ENCODE measurements at places on chromosomes 4 and X.

- no peak for DNase-seq
Observed at GRCh38 chr4:138975225-138975624, 40.4 kb upstream of the NOCT start.

DNA sequence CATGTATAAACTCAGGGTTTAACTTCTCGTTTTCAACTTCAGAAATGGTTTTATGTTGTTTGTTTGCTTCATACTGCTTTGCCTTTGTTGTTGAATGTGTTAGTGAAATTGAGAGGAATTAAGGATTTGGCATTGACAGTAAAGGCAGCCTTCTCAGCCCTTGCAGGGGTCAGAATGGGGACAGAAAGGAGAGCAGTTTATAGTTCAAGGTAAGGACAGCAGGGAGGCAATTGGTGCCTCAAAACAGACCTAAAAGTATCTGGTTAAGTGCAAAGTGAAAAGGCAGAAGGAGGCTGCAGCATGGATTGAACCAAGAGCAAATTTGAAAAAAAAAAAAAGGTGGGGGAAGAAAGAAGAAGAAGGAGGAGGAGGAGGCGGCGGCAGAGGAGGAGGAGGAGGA, 835.0 kb upstream of the ADGRL3 start:
- DNase-seq, result no peak

DNA sequence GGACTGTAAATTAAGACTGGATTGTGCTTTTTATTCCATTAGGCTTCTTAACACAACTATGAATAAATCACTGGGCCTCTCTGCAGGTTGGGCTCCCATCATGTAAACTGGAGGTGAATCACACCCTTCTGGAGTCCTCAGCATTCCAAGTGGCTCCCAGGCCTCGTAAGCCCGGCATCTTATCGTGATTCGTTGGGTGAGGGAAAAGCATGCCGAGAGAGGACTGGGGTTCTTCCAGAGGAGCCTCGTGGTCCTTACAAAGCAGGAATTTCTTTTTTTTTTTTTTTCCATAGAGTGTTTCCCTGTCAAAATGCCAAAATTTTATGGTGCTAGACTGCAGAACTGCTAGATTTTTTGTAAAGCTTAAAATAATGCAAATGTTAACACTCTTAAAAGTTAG, 20.0 kb downstream of the CLDN22 start:
- no peak for DNase-seq

GRCh38 chr4:48986654-48987164, 634 bp downstream of the CWH43 start:
- no peak for DNase-seq

DNA sequence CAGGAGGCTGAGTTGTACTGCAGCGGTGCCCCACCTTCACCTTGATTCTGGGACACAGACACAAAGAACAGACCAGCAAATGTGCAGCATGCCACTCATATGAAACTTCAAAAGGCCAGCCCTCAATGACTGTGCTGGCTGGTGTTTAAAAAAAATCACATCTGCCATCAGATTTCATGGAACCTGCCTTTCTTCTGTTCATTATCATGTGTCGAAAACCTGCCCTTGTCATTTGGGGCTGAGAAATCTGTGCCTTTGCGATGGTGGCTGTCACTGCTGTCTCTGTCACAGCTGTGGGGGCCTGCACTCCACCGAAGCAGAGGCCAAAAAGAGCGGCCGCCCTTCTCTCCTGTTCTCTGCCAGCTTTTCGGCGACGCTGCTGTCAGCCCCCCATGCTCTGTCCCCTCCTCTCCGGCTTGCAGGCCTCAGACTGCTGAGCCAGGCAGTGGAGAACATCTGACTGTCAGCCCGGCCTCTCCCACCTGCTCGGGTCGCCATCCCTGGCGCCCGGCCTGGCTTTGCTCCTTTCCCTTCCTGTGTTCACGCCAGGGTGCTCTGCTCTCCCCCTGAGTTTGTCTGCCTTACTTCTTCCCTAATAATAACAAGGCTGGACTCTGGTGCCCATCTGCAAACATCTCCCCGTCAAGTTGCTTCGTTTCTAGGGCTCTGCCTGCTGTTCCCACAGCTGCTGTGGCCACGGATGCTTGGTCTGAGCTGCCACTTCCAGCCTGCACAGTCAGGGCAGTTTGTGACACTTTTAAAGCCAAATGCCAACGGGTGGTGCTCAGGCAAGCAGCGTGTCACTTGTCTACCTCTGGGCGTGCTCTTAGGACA, 355.2 kb downstream of the UNC5C start:
- DNase-seq, result no peak

- no peak for DNase-seq
Observed at GRCh38 chr4:187469627-187470026, 525.9 kb upstream of the ZFP42 start.

DNA sequence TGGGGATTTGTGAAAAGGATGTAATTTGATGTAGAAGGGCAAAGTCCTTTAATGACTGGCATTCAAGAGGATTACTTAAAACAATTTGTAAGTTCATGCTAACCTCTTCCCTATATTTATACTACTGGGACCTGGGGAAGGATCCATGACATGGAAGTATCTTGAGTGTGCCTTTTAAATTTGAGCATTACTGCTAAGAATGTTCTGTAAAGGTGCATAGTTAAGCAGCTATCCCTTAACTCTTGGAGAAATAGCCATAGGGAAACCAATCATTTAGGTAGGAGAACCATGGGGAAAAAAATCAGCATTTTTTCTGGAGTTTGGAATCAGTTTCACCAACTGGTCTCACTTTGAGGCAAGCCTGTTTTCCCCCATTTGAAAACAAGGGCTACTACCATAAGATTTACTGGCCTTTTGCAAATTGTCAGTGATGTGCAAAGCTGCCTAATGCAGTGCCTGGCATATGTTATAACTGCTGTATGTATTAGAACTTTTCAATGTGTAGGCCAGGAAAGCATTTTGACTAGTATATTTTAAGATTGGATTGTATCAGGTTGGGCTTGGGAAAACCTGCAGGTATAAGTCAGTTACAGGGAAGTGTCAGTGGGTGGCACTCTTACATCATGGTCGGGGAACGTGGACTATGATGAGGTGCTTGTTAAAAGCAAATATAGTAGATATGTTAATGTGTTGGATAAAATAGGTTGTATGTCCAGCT, 72.1 kb downstream of the PRSS12 start:
- no peak for DNase-seq

DNA sequence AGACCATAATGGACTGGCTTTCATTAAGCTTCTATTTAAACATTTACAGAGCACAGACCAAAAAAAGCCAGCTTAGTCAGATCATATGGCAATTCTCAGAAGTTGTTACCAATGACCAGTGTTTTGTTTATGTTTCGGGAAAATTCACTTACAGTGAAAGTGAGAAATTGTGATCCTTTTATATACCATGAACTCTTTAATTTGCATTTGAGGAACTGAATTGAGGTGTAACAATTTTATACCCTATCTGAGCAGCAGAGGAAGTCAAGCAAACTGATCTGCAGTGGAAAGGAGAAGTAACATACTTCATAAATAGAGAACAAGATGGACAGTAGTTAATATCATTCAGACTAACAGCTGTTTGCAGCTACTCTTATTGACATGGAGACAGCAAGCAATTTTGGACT, 97.1 kb downstream of the TMA16 start:
- DNase-seq, result no peak

- no peak for DNase-seq
Observed at GRCh38 chrX:45137531-45137930, 63.1 kb downstream of the DIPK2B start.

DNA sequence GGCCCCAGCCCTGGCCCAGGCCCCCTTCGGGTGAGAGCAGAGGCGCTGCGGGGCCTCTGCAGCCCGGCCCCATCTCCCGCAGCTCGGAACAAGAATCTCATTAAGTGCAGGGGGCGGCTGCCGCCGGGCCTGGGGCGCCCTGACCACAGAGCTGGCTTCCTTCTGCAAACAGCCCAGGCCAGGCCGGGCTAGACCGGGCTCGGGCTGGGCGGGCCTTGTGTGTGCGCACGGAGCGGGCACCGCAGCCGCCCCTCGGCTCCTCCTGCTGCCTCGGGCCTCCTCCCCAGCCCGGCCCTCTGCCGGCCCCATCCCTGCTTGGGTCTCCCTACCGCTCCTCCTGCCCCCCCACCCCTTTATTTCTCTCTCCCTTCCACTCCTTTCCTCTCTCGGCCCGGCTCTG, 83.3 kb downstream of the EFNB1 start:
- DNase-seq, result no peak

GRCh38 chr4:78613522-78614321, 62.2 kb downstream of the ANXA3 start:
- DNase-seq, result no peak

- no peak for DNase-seq
Observed at GRCh38 chrX:95885074-95885473, 799.6 kb upstream of the DIAPH2 start.

DNA sequence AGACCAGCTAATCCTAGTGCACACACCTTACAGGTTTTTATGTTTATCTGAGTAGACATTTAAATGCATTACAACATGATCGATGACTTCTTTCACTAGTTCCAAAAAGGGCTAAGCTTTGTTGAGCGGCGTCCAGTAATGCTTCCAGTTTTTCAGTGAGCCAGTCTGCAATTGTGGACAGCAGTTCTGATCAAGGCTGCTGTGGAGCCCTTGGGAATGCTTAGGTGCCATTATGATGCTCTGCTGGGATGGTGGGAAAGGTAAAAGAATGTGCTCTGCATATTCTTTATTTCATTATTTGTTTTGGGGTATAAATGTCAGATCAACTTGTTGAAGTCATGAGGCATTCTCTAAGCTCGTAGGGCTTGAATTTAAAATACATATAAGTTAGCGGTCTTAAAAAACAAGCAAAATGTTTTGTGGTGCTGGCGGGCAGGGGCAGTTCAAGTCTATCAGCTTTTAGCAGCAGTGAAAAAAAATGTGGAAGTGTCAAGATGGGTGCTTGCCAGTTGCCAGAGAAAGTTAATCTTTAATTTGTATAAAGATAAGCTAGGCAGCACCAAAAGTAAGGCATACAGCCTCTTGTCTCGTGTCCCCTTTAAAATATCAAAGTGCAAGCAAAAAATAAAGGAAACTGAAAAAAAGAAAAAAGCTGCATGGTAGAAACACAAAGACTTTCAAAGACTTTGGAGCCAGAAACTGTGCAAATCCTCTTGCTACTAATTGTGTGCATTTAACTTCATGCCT, 5.8 kb downstream of the MID1IP1 start:
- DNase-seq, result no peak

GRCh38 chrX:129638917-129639316, 15.8 kb downstream of the APLN start:
- DNase-seq, result no peak

- no peak for DNase-seq
Observed at GRCh38 chr4:184924516-184924915, 93.8 kb upstream of the HELT start.

- no peak for DNase-seq
Observed at GRCh38 chrX:44483965-44484606, 58.6 kb downstream of the FUNDC1 start.

- DNase-seq, result no peak
Observed at GRCh38 chr4:178823673-178824295, 1381.5 kb upstream of the AGA start.

GRCh38 chr4:98290511-98290910, 29.3 kb downstream of the RAP1GDS1 start:
- no peak for DNase-seq

DNA sequence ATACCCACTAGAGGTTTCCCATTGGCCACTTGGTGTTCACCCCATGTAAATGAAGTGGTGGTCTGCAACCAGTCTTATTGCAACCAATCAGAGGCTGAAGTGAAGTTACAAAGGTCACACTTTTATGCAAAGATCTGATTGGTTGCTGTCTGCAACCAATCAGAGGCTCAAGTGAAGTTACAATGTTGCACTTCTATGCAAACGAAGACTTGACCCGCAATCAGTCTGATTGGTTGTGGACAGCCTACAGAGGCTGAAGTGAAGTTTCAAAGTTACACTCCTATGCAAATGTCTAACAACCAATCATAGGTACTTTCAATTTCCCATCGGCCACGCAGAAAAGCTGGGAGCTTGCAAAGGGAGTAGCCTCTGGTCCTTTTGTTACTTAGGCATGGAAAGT, 22.3 kb upstream of the XPNPEP2 start:
- no peak for DNase-seq

- DNase-seq, result no peak
Observed at GRCh38 chr4:8396762-8397406, 43.6 kb downstream of the ACOX3 start.

GRCh38 chr4:98260047-98260578, 1.1 kb upstream of the RAP1GDS1 start:
- DNase-seq, result peak; percentile 81

GRCh38 chr4:110627977-110628662, 5.2 kb upstream of the PITX2 start:
- DNase-seq, result no peak

DNA sequence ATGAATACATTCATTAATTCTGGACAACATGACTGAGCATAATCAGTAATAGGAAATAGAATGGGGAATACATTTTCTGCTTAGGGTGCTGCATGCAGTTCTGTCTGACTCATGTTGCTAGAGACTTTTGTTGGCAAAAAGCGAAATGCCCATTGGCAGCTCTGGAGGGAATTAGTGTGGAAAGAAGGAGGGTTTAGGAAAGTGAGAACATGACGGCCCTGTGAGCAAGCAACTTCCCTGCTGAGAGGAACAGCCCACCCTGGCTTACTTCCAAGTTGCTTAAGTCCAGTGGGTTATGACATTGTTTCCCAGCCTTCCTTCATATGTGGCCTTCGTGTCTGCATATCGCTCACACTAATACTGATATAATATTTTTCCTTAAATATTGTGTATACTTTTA, 13.8 kb downstream of the MAD2L1 start:
- no peak for DNase-seq

GRCh38 chrX:109172091-109172602, 309.7 kb downstream of the GUCY2F start:
- no peak for DNase-seq

- no peak for DNase-seq
Observed at GRCh38 chrX:132171881-132172280, 44.1 kb upstream of the FRMD7 start.

DNA sequence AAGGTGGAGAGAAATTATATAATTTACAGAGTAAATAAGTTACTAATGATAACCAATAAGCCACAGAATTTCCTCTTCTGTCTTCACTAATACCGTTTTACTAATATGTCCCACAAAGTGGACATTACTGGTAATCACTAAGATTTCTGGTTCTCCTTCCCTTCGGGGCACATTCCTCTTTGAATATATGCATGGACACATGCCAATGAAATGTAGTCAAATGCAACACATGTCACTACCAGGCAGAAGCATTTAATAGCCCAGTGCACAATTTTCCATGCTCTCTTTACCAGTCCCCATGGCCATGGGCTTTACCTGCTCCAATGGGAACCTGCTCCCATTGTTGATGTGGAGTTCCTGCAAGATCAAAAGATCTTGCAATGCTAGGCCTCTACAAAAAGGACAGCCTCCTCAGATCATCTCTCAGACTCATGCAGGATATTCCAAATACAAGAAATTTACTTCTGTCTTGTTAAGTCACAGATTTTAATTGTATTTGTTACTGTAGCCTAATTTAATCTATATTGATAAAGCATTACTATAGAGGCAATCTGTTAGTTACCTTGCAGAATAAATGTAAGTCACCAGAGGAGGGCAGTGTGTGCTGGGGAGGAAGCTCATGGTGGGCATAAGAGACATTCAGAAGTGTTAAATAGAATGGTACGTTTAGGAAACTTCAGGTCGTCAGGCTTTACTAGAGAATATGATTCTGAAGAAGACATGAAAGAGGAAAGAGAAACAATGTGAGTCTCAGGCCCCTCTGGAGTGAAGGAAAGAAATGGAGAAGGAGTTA, 37.1 kb upstream of the INPP4B start:
- no peak for DNase-seq

GRCh38 chrX:69133921-69134542, 31.2 kb downstream of the PJA1 start:
- no peak for DNase-seq

All from cortex of kidney (tissue), 1 donor.